ENCODE measurements at places on chromosomes 3 and 15.

- no peak for DNase-seq
These were observed 58.6 kb downstream of the FBXL22 start for GRCh38 chr15:63655683-63656372.

GRCh38 chr3:119145500-119146167 is at the start of gene TEX55:
Gene TEX55 (plus strand): TSS chr3:119146165. CDS start chr3:119146190, 25 bp downstream.
- no peak for DNase-seq

DNA sequence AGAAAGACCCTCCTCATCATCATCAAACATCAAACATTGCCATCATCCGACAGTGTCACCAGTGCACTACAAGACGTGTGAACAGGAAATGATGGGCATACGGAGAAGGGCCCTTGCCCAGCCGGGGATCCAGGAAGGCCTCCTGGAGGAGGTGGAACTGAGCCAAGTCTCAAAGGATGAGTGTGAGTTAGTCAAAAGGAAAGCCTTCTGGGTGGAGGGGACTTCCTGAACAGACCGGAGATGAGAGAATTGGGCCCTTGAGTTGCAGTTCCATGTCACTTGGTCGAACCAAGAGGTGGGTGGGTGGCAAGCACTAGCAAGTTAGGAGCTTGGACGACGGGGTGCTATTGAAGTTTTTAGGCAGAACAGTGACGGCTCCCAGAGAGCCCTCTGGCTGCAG is 8.5 kb downstream of the SEMA4B start:
- DNase-seq, result no peak

DNA sequence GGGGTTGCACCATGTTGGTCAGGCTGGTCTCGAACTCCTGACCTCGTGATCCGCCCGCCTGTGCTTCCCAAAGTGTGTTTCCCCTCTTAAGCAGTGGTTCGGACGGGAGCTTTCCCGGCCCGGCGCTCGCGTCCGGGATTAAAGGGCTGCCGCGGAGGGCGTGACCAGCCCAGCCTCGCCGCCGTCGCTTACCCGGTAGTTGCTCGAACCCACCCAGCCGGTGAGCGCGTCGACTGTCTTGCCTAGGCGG is 513 bp downstream of the CLASP2 start:
- DNase-seq, result no peak

GRCh38 chr15:51765751-51766150 is 14.4 kb downstream of the TMOD2 start:
- DNase-seq, result no peak

DNA sequence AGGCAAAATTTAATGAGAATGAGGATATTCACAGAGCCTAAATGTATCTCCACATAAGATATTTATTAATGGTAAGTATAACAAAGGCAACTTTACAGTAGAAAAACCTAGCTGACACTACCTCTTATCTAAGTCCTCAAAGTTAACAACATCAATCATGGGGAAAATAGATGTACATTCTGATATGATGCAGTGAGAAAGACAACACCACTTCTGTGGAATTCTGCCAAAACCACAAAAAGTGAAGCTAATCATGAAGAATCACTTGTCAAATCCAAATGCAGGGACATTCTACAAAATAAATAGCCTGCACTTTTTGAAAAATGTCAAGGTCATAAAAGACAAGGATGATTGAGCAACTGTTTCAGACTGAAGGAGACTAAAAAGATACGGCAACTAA is 27.5 kb upstream of the EOMES start:
- DNase-seq, result no peak

DNA sequence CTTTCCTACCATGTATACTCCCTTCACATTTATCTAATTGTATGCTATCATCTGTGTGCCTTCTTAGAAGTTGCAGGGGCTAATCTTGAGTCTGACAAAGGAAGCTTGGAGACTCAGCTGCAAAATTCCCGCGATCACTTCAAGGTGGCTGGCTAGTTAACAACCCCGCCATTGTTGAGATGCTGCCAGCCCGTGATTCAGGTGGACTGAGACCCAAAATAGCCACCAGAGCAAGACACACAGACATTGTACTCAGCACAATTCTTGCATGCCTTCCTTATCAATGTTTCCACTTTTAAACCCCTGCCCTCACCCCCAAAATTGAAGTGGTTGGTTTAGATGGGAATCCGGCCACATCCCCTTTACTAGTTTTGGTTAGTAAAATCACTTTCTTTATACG is 225.8 kb upstream of the ZNF717 start:
- no peak for DNase-seq

GRCh38 chr3:71341721-71342120 is 241.8 kb downstream of the FOXP1 start:
- no peak for DNase-seq

- DNase-seq, result peak; percentile 41
These were observed 26.4 kb upstream of the TNFAIP8L3 start for GRCh38 chr15:51121118-51121517.

DNA sequence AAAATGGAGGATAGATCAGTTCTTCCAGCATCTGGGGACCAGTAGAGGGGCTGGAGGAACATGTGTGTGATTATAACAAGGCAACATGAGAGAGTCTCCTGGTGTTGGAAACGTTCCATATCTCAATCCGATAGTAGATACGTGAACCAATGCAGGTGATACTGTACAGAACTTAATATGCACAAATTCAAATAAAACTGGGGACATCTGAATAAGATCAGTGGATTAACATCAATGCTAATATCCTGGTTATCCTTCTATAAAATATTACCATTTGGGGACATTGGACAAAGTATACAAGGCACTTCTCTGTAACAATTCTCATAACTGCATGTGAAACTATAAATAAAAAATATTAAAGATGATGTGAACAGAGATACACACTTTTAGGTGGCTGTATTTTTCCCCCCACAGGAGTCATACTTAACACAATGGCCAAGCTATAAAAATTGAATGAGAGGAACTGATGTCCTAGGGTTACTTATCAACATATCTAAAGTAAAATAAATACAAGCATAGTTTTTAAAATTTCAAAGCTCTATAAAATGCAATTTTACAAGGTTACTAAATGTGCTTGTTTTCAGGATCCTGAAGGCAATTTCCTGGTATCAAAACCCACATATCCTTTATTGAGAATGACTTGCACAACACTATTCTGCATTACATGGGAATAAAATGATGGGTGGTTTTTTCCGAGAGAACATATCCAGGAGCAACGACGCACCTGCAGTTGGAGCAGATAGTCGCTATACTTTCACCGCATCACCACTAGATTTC is 31.1 kb upstream of the TJP1 start:
- DNase-seq, result no peak

- DNase-seq, result no peak
These were observed 8.2 kb upstream of the TM6SF1 start for GRCh38 chr15:83099290-83099689.

GRCh38 chr3:153976891-153977554 is 144.2 kb upstream of the ARHGEF26 start:
- DNase-seq, result no peak

DNA sequence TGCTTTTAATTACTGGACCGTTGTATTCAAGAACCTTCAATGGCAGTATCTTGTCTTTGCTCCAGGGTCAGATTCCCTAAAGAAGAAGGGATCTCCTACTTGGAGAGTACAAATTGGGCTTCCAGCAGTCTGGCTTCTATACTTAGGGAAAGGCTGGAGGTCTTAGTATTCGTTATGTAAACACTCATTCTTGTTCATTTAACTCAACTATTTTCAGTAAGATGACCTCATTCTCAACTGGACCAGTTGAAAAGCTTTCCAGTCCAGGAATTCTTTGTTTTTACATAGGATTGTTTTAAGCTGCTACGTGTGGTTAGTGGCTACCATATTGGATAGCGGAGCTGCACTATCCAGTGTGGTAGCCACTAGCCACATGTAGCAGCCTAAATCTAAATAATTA is 4.6 kb downstream of the SENP5 start:
- no peak for DNase-seq

GRCh38 chr3:42590989-42591756 is 513 bp downstream of the SS18L2 start:
- DNase-seq, result no peak

DNA sequence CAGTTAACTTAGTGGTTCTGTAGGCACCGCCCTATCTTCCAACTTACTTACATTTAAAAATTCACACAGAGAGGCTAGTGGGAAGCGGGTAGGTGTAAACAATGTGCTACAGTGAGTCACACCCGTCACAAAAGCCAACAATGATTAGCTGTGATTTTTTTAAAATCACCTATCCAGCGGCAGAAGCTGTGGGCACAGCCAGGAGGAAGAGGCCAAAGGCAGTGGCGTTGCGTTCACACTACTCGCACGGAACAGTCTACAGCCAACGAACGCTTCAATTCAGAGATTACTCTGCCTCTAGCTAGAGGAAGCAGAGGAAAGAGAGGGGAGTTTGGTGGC is 2.5 kb upstream of the NLGN1 start:
- peak; percentile 6 for DNase-seq

GRCh38 chr3:49124203-49124602 is 3.6 kb upstream of the USP19 start:
- DNase-seq, result no peak

GRCh38 chr15:78368651-78369050 is 28.5 kb downstream of the CRABP1 start:
- DNase-seq, result no peak

DNA sequence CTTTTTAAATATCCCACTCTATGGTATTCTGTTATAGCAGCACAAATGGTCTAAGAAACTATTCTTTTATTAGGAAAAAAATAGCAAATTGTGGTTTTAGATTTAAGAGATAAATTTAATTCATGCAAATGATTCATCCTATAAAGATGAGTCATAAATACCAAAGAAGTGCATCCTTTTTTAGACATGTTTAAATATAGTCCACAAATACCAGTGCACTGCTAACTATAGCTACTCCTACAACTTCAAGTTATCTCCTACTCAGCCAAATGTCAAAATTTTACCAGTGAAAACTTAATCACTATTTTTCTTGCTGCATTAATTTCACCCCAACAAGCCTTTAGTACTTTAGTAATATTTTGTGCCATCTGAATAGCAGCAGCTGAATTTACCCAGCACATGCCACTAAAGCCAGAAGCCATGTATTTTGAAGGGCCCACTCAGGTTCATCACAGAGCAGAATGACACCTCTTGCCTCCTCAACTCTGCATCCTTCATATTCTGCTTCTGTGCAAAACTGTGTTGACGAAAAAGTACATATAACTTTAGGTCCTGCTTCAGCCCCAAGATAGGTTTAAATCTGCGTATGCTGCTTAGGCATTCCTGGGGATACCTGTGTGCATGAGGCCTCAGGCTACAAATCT is 24.9 kb downstream of the CX3CR1 start:
- no peak for DNase-seq

DNA sequence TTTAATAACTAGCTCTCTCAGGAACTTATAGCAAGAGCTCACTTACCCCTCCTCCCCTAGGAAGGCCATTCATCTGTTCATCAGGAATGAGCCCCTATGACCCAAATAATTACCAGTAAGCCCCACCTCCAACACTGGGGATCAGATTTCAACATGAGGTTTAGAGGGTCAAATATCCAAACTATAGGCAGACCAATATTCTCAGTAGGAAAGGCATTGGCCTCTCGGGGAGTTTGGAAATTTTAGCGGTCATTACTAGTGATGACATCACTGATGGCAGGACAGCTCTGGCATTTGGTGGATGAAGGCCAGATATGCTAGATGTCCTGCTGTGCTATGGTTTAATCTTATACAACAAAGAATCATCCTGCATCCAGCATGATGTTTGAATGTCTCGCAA is 15.2 kb upstream of the CD47 start:
- DNase-seq, result no peak

- DNase-seq, result no peak
These were observed 633.4 kb downstream of the EPHA3 start for GRCh38 chr3:89740881-89741177.

DNA sequence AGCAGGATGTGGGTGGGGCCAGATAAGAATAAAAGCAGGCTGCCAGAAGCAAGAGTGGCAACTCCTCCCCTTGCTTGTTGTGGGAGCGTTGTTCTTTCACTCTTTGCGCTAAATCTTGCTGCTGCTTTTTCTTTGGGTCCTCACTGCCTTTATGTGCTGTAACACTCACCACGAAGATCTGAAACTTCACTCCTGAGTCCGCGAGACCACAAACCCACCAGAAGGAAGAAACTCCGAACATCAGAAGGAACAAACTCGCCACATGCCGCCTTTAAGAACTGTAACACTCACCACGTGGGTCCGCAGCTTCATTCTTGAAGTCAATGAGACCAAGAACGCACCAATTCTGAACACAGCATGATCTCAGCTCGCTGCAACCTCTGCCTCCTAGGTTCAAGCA is 72.9 kb downstream of the IL12A start:
- no peak for DNase-seq

- DNase-seq, result no peak
These were observed 28.3 kb downstream of the MASP1 start for GRCh38 chr3:187263270-187263669.

GRCh38 chr15:55770261-55770660 is 27.3 kb upstream of the PRTG start:
- no peak for DNase-seq

- peak; percentile 69 for DNase-seq
These were observed 31.1 kb downstream of the UMPS start for GRCh38 chr3:124761250-124761796.

- no peak for DNase-seq
These were observed 60.3 kb upstream of the TEX264 start for GRCh38 chr3:51610708-51611107.

DNA sequence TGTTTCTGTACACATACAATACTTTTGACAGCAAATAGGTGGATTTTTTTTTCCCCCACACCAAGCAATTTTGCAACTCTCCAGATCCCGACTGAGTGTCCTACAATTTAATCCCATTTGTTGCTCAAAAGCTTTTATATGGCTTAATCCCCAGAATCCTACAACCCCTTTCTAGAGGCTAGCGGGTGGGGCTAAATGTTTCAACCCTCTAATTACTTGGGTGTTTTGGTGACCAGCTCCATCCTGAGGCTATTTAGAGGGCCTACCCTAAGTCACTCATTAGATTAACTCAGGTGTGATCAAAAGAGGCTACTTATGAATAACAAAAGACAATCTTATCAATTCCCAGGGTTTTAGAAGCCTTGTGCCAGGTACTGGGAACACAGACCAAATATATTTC is 21.0 kb upstream of the FBXL2 start:
- no peak for DNase-seq

DNA sequence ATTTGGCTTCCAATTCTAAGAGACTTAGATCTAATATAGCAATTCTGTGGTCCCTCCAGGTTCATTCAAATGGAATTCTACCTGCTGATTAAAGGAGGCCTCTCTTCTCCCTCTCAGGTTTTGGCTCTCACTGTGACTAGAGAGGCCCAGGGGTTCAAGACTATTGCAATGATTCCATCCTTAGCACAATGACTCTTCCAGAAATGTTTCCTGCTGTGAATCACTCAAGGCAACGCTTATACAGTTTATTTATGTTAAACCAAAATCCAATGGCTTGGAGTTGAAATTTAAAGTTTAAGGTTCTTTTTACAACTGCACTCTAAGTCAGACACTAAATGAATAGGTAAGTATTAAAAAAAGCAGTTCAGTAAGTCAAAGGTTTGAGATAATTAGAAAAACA is 39.9 kb downstream of the IFT57 start:
- no peak for DNase-seq

GRCh38 chr3:100022506-100022905 is 91.8 kb downstream of the FILIP1L start:
- DNase-seq, result no peak

Measured in CD4-positive, alpha-beta T cell treated with Interferon alpha-2 for 1 hour (primary cell).